H1 (cell line): ENCODE measurements at places on chromosomes 16 and 17.

DNA sequence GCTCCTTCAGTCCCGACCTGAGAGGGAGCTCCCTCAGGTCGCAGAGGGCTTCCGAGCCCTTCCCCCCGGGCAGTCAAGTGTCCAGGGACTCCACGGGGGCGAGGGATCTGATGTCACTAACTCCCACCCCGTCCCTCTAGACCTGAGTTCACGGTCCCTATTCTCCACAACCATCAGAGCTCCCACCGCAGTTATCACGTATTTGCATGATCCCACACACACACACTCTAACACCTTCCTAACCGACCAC, 3.7 kb upstream of the PER1 start:
- DNase-seq: no peak

DNA sequence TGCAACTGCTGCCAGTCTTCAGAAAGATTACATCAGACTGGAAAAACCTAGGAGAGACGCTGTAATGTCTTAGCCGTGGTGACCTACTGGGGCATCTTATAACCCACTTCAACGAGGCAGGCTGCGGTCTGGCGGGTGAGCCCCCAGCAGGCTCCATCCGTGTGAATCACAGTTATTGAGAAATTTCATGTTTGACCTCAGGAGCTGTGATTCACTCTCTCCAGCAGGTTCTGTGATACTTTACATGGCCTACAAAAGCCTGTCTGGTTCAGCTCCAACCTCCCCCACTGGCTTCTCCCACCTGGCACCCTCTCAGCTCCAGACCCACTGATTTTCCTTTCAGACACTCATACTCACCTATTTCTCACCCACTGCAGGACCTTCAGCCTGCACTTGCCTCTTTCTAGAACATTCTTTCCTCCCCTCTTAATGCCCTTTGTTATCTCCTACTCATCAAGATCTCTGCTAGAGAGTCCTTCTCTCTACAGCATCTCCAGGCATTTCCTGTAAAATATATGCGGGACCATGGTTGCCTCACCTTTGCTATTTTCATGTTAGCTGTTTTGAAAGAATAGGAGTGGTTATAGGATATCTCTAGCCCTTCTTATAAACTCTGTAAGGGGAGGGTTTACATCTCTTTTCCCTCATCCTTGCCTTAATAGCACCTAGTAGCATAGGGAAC, 227.9 kb downstream of the MAF start:
- no peak for DNase-seq

DNA sequence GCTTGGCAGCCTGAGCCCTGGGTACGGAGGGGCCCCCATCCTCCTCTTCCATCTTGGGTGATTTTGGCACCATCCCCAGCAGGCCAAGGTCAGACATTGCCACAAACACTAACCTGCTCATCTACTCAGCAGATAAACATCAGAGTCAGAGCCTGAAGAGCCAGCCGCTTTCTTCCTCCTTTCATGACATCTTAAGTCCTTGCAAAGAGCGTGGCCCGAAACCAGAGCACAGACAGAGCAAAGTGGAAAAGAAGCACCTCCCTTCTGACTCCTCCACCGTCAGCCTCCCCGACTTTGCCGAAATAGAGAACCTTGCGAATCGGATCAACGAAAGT, 60.4 kb upstream of the RPH3AL start:
- no peak for DNase-seq

DNA sequence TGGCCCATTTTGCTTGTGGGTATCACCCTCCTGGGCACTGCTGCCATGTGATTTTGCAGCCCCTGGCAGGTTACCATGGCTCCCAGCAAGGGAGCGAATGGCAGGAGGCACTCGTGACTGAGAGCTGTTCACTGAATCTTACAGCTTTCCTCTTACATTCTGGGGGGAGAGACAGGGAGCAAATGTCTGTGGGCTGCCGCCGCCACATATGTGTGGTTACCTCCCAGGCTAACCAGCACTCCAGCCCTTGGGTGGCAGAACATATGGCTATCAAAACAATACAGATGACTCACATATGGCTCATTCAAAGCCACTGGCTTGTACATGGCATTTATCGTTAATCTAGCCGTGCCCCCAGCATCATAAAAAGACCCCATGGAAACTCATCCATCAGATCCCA, 19.8 kb downstream of the GTF3C1 start:
- no peak for DNase-seq
